ENCODE measurements at places on chromosomes 7 and 10. TPM values are rescaled to one million over a fixed set of nuclear protein-coding genes. Genes with fewer than 3 reads are reported as not detected.
A peak's percentile ranks its signal among the peaks of the same experiment; 100 is the strongest.

DNA sequence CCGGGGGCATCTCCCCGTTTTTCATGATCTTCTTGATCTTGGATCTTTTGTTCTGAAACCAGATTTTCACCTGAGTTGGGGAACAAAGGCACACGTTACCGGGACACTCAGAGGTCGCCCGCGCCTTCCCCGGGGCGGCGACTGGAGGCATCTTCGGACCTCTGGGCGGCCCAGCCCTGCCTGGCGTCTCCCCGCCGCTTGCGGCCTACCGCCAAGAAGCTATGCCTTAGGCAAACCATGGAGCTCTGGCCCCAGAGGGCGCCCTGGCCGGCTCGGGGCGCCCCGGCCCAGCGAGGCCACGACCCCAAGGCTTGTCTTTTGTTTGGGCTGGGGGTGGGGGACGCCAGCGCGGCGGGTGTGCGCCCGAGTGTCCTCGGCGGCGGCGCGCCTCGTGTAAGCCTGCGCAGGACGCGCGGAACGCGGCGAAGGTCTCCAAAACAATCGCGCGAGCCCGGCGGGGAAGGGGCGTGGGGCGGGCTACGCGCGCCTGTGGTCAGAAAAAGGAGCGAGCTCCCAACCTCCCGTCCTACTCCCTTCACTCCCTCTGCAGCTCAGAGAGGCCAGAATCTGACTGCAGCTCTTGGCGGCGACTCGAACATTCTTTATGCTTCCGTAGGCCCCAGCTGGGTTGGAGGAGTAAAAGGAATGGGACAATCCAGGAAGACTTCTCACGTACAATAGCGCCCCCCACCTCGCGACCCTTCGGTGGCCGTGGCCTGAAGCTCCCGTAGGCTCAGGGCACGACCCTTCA, 3.5 kb downstream of the DLX5 start:
- no peak for DNase-seq

The FRMD4A gene
- total RNA-seq = 33.2 TPM

GRCh38 chr7:23545493-23545892, 13.7 kb upstream of the TRA2A start:
- no peak for DNase-seq

- DNase-seq = no peak
These were observed 160.5 kb downstream of the GFRA1 start for GRCh38 chr10:116112232-116113231.

- peak; percentile 23 for DNase-seq
These were observed 10.9 kb downstream of the AQP1 start for GRCh38 chr7:30922596-30922995.

- peak; percentile 94 for DNase-seq
These were observed 766 bp upstream of the EIF3B start for GRCh38 chr7:2353936-2354185.

The IQUB gene
- 0.30 TPM for total RNA-seq

GRCh38 chr7:6106140-6106904, 75.1 kb downstream of the ANKRD61 start:
- DNase-seq = no peak

DNA sequence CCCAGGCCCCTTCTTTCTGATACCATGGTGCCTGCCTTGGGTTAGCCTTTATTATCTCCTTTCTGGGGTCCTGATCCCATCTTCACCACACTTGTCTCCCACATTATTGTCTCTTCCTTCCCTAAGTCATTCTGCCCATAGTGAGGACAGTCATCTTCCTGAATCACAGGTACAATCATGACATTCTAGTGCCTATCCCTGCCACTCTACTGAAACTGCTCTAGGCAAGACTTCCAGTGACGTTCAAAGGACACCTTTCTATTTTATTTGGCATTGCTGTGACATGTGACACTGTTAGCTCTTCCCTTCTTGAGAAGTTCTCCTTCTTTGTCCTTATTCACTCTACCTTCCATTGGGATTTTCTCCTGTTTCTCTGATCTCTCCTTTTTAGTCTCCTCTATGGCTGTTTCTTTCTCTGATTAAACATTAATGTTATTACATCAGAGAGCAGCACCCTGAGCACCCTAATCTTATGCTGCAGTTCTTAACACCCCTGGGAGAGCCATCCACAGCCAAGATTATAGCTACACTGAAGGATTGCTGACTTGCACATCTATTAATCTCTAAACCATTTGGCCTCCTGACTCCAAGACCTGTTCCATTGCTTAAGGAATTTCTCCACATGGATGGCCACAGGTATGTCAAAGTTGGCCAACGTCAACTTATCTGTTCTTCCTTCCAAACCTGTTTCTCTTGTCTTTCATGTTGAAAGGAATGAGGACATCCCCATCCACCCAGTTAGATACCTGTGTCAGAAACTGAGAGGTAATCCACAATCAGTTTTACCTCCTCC, 10.9 kb downstream of the MACC1 start:
- DNase-seq = no peak

The PIK3AP1 gene
- total RNA-seq = 6.9 TPM

All from Right ventricle myocardium superior (tissue), 1 donor.